Myocyte (in vitro differentiated cells): ENCODE measurements at places on chromosomes 1 and 21.
A peak's percentile ranks its signal among the peaks of the same experiment; 100 is the strongest.

GRCh38 chr1:31624731-31625514 is 7.4 kb downstream of the HCRTR1 start:
- no peak for DNase-seq

GRCh38 chr1:83770319-83770661 is 228.6 kb downstream of the TTLL7 start:
- no peak for DNase-seq

GRCh38 chr21:42019101-42019605 is 9.0 kb upstream of the ZBTB21 start:
- no peak for DNase-seq

GRCh38 chr1:225845571-225846259 is 35.8 kb downstream of the EPHX1 start:
- peak; percentile 76 for DNase-seq

GRCh38 chr1:213345621-213346020 is 294.6 kb downstream of the RPS6KC1 start:
- no peak for DNase-seq

GRCh38 chr1:40974945-40975344 is 4.6 kb upstream of the CTPS1 start:
- DNase-seq, result no peak

GRCh38 chr21:42160111-42160721 is 58.7 kb upstream of the ABCG1 start:
- no peak for DNase-seq

- peak; percentile 90 for DNase-seq
Measured at GRCh38 chr21:37098751-37099150, 25.7 kb downstream of the TTC3 start.
